NCI-H2171 treated with DMSO at 0.1 percent for 48 hours (cell line): ENCODE measurements at places on chromosomes 1 and 21.

DNA sequence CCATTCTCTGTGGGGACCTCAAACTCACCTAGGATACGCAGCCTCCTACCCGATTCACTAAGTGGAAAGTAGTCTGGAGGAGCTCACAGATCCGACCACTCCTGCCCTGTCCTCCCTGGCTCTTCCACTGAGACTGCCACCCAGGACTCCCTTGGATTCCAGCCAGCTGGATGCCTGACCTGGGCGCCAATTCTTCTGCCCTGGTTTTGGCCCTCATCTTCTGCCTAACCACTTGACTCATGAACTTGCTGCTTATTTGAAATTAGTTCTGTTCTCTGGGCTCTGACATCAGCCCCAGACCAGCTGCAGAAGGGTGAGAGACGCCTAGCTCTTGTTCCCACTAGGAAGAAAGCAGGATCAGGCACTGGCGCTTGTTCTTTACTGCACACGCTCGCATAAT lies 48.9 kb downstream of the SLC35D1 start:
- DNase-seq = no peak

GRCh38 chr1:30200161-30200560 lies 523.2 kb downstream of the MATN1 start:
- DNase-seq = no peak

DNA sequence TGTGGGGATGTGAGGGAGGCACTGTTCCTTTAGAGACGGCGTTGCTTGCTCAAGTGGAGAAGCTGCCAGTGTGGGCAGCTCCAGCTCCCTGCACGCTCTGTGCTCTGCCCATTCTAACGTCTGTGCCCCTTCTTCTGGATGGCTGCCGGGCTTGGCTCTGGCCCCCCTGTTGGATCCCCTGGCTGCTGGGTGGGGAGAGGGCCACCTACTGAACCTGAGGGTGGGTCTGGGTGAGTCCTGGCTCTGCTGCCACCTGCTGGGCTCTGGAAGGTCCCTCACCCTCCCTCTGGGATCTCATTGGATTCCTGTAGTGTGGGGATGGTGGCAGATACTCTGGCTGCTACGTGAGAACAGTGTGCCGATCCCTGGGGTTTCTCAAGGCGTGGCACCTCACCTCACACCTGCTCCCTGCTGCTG lies 5.0 kb downstream of the PFKL start:
- DNase-seq = peak; percentile 74

DNA sequence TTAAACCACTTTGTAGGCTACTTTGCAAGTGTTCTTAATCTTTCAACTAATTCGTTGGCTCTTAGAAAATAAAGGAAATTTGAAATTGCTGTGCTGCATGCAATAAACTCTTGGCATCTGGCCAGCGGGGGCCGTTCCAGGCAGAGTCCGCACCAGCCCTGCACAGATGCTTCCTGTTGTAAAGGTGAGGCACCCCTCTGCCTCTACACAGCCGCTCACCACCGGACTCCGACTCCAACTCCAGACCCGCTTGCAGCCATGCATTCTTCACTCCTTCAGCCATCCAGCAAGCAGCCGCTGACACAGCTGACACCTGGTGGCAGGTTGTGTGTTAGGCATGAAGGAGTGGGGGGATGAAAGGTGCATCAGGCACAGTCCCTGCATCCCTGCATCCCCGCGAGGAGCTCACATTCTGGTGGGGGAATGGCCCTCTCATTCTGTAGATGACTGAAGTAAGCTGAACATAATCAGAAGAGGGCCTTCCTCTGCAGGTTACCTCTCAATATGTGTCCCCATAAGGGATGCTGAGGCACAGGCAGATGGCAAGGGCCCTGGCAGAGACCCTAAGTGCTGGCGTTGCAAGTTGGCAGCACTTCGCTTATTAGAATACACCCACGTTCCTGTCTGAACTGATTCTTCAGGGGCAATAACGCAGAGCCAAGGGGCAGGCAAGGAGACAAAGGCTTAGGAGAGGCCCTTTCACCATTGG lies 56.8 kb downstream of the GLIS1 start:
- DNase-seq = peak; percentile 96

- no peak for DNase-seq
Observed at GRCh38 chr1:111242805-111243523, 15.5 kb downstream of the CHI3L2 start.

GRCh38 chr1:20511518-20512428 lies 3.8 kb upstream of the MUL1 start:
- no peak for DNase-seq

DNA sequence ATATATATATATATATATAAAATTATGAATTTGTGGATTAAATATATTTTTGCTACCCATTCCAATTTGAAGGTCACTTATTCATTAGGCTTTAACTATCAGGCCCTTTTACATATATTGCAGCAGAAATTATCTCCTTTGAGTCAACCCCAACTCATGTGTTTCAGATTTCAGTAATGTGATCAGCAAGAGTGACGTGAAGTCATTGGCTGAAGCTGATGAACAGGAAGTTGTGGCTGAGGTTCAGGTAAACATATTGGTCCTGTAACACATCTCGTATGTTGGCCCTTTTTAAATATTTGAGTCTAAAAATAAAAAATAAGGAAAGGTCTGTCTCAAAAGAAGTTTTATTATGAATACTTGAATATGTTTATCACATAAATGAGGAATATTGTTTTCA lies 8.5 kb downstream of the VPS45 start:
- no peak for DNase-seq

DNA sequence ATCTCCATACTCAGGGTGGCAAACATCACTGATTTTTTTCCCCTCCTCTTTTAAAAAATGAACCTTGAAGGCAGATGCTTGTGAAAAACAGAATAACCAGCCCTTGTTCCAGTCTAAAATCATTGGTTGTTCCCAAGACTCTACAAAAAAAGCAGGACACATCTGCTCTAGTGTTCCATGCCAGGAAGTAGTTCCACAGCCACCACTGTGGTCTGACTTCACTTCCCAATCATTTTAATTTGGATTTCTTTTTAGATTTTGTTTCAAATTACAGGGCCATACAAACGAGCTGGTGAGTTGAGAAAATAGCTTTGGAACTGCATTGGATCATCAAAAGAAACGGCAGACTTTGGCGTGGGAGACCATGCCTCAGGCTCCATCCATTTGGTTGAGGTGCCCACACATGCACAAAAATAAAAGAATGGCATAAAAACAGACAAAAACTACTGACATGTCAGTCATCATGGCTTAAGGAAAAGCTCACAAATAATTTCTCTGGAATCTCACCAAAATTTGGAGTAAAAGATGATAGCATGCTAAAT lies 210.0 kb downstream of the GABPA start:
- peak; percentile 12 for DNase-seq

- no peak for DNase-seq
Observed at GRCh38 chr1:8874230-8875201, 4.0 kb downstream of the ENO1 start.

- no peak for DNase-seq
Observed at GRCh38 chr1:235329139-235329902, 951 bp downstream of the GGPS1 start.

GRCh38 chr1:84434801-84435549 lies 36.7 kb downstream of the DNASE2B start:
- no peak for DNase-seq

GRCh38 chr1:27981145-27981544 lies 21.4 kb downstream of the XKR8 start:
- no peak for DNase-seq

DNA sequence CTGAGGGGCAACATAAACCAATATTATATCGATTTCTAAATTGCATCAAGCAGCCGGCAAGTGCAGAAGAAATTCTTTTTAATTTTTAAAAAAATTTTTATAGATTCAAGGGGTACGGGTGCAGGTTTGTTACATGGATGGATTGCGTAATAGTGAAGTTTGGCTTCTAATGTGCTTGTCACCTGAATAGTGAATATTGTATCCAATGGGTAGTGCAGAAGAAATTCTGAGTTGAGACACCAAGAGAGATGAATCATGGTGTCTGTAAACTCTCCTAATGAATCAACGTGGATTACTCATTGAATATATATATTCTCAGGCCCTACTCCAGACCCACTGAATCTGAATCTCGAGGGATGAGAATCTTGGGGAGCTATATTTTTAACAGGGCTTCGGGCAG lies 253.7 kb upstream of the FOXD3 start:
- DNase-seq = no peak

- DNase-seq = peak; percentile 32
Observed at GRCh38 chr1:208731981-208732821, 488.0 kb upstream of the PLXNA2 start.

DNA sequence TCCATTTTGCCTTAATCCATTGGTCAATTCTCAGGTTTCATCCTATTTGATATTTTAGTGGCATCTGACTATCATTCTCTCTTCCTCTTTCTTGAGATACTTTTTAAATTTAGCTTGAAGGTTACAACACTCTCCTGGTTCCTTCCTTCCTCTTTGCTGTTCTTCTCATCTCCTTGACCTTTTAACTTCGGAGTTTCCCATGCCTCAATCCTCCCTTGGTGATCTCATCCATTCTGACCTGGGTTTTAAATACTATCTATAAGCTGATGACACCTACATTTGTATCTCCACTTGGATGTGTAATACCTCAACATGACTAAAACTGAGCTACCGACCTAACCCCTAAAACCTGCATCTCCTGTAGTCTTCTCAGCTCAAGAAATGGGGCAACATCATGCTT lies 4.8 kb upstream of the ZNF687 start:
- no peak for DNase-seq

DNA sequence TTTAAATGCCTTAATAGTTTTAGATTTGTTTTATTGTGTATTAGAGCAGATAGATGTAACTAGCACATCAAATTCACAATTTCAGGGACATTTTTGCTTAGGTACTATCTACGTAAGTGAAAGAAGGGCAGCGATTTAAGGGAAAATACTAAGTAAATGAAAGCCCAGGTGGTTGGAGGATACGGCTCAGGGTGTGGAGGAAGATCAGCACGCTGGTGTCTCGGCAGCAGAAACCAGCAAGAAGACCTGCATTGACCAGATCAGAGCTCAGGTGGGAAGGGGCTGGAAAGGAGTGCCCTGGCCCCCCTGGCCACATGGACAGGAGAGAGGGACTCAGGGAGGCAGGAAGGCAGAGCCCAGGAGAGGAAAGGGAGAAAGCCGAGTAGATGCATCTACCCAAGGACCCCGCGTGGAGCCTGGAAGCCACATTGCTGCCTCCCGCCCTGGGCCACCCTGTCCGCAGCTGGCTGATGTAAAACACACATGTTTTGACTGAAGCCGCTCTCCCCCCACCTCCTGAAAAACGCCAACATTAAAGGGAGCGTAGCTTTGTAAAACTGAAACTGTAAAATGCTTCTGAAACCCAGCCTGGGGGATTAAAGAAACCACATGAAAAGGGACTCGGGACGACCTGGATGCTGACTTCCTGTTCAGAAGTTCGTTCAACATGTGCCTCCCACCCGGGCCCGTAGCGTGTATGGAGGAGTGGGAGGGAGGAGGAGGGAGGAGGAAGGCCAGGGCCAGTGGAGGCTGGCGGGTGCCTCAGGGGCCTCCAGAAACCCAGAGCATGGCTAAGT lies 72.6 kb upstream of the TARDBP start:
- no peak for DNase-seq

DNA sequence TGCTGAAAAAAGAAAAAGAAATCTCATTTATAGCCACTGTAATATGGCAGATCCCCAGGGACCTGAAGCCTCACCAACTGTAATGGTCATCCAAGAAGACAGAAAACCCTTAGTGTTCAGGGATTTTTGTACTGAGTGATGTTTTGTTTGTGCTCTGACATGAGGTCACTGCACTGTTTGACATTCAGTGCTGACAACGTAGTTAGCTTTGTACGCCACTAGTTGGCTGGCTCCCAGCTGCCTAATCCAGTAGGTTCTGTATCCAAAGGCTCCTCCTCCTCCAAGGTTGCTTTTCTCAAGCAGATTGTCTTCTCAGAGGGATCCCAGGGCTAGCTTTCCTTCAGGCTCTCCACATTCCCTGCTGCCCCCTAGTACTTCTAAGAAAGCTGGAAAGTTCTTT lies 9.5 kb upstream of the YRDC start:
- DNase-seq = no peak

- DNase-seq = no peak
Observed at GRCh38 chr1:218880484-218881060, 293.1 kb upstream of the LYPLAL1 start.

DNA sequence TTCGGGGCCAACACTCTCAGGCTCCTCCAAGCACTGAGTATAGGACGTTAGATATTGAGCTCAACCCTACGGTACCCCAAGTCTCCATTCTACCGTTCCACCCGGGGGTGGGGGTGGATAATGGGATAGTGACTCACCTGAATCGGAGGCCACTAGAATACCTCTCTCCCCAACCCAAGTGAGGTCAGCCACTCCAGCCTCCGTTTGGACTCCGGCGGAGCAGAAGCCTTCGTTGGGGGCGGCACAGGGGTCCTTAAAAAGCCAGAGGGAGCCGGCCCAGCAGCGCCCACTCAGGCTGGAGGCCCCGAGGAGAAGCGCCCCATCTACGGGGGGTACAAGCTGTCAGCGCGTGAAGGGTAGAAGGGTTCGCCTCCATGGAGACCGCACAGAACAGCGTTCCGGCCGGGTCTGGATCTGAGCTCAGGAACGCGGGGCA lies 556 bp downstream of the WDR77 start:
- no peak for DNase-seq

DNA sequence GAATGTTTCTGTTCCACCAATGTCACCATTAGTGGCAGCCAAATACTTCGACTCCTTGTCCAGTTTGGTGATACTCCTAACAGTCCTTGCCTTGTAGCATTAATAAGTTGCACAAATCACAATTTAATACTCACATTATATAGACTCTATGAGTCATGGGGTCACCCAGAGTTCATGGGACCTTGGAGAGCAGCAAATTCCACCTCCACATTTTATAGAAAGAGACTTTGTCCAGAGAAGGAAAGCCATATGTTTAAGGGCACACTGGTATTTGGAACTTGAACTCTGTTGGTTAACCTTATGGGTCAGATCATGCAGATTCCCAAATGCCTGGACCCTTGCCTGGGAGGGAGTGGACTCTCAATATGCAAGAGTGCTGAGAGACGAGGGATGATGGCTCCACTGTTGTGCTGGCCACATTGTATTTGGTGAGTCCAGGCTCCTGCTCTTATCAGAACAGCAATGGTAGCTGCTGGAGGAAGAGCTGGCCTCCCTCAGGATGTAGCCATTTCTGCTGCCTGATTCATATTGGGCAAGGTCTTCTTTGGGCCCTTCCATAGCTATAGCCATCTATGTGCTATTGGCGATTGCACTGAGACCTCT lies 30.6 kb downstream of the DNAJC6 start:
- DNase-seq = no peak

DNA sequence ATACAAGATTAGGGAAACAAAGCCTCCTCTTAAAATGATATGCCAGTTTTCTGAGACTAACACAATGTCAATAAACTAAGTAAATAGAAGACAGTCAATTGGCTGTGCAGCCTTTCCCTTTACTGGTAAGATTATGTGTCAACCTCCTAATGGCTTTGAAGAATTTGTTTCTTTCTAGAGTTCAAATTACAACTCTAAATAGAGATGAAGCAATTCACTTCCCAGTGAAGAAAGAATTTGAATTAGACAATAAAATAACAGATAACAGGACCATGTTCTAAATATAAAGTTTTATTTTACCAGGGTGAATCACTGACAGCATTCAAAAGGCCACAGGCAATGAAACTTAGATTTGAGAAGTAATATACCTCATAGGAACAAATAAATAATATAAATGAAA lies 680.3 kb downstream of the PLA2G4A start:
- peak; percentile 51 for DNase-seq

- no peak for DNase-seq
Observed at GRCh38 chr1:167225920-167226319, 5.2 kb downstream of the POU2F1 start.
